ENCODE measurements at places on chromosomes 6 and 20.

- peak; percentile 44 for DNase-seq
Observed at GRCh38 chr6:17237246-17237645, 43.9 kb upstream of the RBM24 start.

GRCh38 chr20:12528591-12529041, 480.2 kb upstream of the SPTLC3 start:
- DNase-seq, result no peak

DNA sequence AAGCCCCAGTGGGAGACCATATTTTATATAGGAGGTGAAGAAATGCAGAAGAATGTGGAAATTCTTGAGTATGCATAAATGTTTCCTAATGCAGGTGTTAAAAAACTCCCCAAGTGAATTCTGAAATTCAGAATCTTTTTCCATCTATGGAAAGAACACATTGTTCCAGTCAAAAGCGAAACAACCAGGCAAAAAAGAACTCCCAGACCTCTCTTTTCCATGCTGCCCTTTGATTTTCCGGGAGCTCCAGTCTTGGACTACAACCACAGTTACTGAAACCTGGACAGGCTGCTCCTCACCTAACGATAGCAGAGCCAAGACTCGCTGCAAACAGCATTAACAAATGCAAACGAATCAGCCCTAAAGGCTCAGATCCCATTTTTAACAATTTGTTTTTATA, 108.7 kb upstream of the CNKSR3 start:
- no peak for DNase-seq

DNA sequence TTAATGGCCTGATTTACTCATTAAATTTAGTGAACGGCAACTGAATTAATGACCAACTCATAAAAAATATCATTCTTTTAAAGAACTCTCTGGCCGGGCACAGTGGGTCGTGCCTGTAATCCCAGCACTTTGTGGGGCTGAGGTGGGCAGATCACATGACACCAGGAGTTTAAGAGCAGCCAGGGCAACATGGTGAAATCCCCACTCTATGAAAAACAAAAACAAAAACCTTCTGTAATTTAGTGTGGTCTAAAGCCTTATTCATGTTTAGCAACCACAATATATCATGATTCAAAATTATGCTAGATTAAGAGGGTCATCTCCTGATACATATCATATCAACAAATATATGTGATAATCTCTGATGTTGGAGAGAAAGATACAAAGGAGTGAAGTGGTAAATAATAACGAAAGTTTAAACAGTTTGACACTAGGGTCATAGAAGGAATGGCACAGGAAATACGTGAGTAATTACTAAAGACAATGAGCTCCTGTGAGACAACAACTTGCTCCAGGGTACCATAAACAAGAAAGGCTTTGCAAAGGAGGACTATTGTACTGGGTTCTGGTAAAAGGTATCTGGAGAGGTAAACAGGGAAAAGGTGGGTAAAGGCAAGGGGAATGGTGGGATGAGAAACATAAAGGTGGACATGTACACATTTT, 5.7 kb downstream of the ELOVL4 start:
- peak; percentile 28 for DNase-seq

DNA sequence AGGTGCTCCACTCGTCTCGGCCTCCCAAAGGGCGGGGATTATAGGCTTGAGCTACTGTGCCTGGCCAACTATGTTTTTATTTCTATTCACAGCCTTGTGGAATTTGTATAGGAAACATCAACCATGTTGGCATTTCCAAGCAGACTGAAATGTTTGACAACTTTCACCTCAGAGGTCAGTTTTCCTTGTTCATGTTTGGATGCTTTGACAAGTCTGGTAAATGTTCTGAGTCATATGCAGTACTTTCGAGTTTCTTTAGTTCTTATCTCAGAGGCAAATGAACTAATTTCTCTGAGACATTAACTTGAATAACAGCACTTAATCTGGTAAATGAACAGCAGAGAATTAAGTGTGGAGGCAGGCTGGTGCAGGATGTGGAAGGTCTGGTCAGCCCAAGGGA, 373.4 kb upstream of the SYNCRIP start:
- DNase-seq, result peak; percentile 33

DNA sequence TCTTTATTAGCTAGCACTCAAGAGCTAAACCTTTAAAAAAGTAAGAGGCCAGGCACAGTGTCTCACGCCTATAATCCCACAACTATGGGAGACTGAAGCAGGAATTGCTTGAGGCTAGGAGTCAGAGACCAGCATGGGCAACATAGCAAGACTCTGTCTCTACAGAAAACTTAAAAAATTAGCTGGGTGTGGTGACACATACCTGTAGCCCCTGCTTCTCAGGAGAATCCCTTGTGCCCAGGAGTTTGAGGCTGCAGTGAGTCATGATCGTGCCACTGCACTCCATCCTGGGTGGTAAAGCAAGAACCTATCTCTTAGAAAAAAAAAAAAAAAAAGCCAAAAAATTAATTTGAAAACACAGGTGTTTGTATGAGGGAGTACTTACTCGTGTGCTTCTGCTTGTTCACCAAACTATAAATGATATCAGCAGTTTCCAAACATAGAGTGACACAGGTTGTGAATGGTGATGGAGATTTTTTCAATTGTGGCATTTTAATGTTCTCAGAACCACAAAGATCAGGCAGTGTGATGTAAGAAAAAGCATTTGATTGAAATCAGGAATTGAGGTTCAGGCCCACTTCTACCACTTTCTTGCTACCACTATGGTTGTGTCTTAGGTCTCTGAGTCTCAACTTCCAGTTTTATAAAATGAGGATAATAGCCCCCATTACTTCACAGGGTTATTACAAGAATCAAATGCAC, 104.9 kb downstream of the FOXO3 start:
- DNase-seq, result peak; percentile 39

GRCh38 chr6:138188278-138188941, 26.7 kb downstream of the ARFGEF3 start:
- DNase-seq, result no peak

DNA sequence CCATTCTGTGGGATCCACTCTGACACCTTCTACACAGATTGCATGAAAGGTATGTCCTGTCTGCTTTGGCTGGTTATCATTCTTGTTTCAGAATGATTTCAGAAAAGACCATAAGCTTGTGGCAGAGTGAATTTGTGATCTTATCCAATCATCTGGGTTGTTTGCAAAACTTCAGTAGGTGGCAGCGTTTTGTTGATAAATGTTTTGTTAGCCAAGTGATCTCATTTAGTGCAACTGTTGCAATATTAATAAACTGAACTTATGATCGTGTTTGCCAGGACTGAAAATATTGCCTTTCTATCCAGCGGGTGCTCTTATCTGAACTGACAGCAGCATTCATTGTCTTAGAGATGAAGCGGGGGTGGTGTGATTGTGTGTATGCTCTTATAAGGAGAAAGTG, 613.2 kb upstream of the NOX3 start:
- no peak for DNase-seq

DNA sequence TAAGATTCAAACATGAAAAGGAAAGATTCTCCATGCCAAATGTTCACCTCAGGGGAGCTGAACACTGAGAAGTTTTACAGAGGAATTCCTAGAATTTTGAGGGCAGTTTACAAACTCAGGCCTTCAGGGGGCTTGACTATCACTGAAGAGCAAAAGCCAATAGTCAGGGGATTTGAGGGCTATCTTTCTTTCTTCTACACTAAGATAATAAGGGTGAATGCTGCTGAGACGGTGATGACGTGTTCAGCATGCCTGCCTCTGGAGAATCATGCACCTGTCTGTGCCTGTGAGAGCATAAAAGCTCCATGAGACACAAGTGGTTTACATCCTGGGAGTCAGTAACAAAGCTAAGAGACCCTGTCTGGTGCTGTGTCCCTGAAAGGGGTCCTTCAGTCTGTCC, 1085.6 kb downstream of the KIF16B start:
- DNase-seq, result no peak

- no peak for DNase-seq
Observed at GRCh38 chr20:23666698-23667097, 22.1 kb downstream of the CST4 start.

- no peak for DNase-seq
Observed at GRCh38 chr6:89596484-89596883, 42.1 kb downstream of the LYRM2 start.

DNA sequence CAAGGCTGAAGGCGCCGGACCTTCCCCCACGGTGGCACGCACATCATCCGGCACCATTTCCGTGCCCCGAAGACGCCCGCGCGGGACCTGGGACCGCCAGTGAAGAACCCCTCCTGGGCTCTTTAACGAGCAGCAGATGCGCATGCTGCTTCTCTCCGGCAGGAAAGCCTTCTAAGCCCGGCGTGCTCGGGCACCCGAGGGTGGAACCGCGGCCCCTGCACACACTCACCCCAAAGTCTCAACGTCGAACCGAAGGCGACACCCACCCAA, 240 bp downstream of the FOXQ1 start:
- DNase-seq, result no peak

GRCh38 chr6:125200941-125201340, 47.4 kb downstream of the TPD52L1 start:
- DNase-seq, result no peak

- DNase-seq, result no peak
Observed at GRCh38 chr6:8536122-8536521, 100.8 kb upstream of the SLC35B3 start.

GRCh38 chr6:136656121-136656520, 105.9 kb upstream of the MAP7 start:
- no peak for DNase-seq

GRCh38 chr6:26575494-26575939, 21.2 kb upstream of the ABT1 start:
- peak; percentile 25 for DNase-seq

DNA sequence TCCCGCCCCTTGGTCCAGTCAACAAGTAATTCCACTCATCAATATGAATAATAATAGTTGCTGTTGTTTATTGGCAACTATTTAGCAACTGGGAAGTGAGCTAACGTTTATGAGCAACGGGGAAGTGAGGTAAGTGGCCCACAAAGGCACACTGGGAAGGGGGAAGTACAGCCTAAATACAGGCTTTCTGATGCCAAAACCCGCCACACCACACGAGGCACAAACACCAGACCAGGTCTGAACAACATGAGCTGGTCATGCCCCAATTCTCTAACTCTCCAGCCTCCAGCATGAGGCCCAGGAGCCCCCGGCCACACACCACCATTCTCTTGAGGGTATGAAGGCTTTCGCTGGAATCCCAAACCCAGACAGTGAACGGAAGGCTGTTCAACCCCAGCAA, 50.8 kb downstream of the PREX1 start:
- no peak for DNase-seq

GRCh38 chr20:12016291-12016690, 98.6 kb downstream of the BTBD3 start:
- DNase-seq, result no peak

- no peak for DNase-seq
Observed at GRCh38 chr6:114651611-114652010, 308.8 kb upstream of the HS3ST5 start.

- DNase-seq, result peak; percentile 81
Observed at GRCh38 chr6:138590796-138591709, 91.8 kb upstream of the NHSL1 start.

GRCh38 chr6:108364470-108364869, 69.6 kb downstream of the AFG1L start:
- no peak for DNase-seq

- DNase-seq, result no peak
Observed at GRCh38 chr20:37699202-37699601, 5.4 kb downstream of the CTNNBL1 start.

GRCh38 chr6:163532526-163533078, 118.1 kb downstream of the QKI start:
- DNase-seq, result no peak

- no peak for DNase-seq
Observed at GRCh38 chr6:10838794-10839333, 525 bp upstream of the MAK start.

DNA sequence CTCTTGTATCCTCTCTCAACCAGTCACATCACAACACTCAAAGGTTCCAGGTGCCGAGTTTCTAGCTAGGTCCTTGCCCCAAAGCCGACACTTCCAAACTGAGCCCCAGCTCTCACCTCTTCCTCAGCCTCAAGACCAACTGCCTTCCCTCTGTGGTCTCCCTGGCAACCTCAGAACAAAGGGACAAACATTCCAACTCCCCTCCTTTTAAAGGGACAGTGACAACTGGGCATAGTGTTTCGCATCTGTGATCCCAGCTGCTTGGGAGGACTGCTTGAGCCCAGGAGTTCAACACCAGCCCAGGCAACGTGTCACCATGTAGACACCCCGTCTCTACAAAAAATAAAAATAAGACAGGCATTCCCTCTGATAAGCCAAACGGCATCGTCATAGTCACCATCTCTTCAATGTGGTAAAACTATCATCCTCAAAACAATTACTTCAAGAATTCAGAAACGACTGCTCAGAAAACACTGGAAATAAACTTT, 11.3 kb downstream of the DIDO1 start:
- peak; percentile 73 for DNase-seq

DNA sequence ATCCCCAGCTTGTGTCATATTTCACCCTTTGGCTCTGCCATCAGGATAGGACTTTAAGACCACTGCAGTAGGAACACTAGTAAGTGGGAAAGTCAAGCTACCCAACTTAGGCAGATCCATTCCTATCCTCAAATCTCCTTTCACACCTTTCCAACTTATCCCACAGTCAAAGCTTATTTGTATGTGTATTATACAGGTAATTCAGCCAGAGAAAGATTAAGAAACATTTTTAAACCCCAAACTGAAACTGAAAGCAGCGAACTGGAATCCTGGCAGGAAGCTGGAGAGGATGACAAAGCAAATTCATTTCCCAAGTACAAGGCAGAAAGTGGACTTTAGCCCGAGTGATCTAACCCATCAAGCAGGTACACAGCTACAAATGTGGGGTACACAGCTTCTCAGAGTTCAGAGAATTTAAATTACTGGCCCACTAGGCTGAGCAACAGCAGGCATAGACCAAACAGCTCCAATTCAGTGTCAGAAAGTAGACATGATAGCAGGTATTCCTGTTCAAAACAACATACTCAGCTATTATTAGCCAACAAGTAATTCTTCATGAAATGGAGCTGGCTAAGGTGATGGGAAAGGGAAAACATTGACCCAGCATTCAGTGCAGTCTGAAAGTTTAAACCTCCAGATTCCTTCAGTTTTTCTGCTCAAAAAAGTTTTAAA, 39.1 kb downstream of the ILRUN start:
- peak; percentile 94 for DNase-seq

- no peak for DNase-seq
Observed at GRCh38 chr20:64146936-64147477, 17.2 kb upstream of the MYT1 start.

GRCh38 chr6:35706468-35706867, 17.8 kb upstream of the FKBP5 start:
- no peak for DNase-seq

GRCh38 chr6:24606200-24606930, 39.6 kb downstream of the KIAA0319 start:
- DNase-seq, result no peak

- DNase-seq, result no peak
Observed at GRCh38 chr6:126293891-126294524, 45.9 kb upstream of the CENPW start.

GRCh38 chr6:139308936-139309603, 17.3 kb upstream of the TXLNB start:
- DNase-seq, result peak; percentile 79

GRCh38 chr6:6491761-6492160, 96.8 kb upstream of the LY86 start:
- no peak for DNase-seq

- no peak for DNase-seq
Observed at GRCh38 chr6:73679009-73679408, 17.0 kb upstream of the CD109 start.

Measured in M059J (cell line).